ENCODE measurements at places on chromosomes 5 and 9. TPM values are rescaled to one million over a fixed set of nuclear protein-coding genes. Genes with fewer than 3 reads are reported as not detected.

The CATSPER3 gene
- 1.5 TPM for polyA plus RNA-seq

The NRG2 gene
- 1.3 TPM for polyA plus RNA-seq

The OR2V1 gene
- not detected for polyA plus RNA-seq

The PCDHA10 gene
- polyA plus RNA-seq = 0.35 TPM

The PPP3R2 gene
- 0.04 TPM for polyA plus RNA-seq

The MIER3 gene
- polyA plus RNA-seq = 39.9 TPM

The CHSY3 gene
- 5.1 TPM for polyA plus RNA-seq

The CCT5 gene
- 246 TPM for polyA plus RNA-seq

The IPO11 gene
- polyA plus RNA-seq = 42.6 TPM

The NCS1 gene
- 29.2 TPM for polyA plus RNA-seq

GRCh38 chr5:10518347-10518746, 45.5 kb upstream of the ANKRD33B start:
- no peak for DNase-seq

- no peak for DNase-seq
Observed at GRCh38 chr5:130074820-130075219, 170.6 kb downstream of the CHSY3 start.

GRCh38 chr5:65702036-65702435, 19.9 kb downstream of the SGTB start:
- DNase-seq = no peak

DNA sequence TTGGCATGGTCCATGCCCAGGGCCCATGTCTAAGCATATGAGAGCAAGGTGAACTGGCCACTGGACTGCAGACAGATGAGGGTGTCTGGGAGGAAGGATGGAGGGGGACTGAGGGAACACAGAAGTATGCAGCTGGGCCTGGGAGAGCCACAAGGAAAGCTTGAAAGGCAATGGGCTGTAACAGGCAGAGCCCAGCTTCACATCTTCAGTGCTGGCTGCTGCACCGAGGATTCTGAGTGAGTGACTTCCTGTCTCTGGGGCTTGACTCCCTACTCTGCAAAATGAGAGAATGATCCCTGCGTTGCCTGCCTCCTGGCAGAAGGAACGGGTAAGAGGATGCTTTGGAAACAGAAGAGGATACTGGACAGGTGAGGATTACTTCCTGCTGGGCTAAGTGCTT, 29.0 kb downstream of the COL15A1 start:
- no peak for DNase-seq

DNA sequence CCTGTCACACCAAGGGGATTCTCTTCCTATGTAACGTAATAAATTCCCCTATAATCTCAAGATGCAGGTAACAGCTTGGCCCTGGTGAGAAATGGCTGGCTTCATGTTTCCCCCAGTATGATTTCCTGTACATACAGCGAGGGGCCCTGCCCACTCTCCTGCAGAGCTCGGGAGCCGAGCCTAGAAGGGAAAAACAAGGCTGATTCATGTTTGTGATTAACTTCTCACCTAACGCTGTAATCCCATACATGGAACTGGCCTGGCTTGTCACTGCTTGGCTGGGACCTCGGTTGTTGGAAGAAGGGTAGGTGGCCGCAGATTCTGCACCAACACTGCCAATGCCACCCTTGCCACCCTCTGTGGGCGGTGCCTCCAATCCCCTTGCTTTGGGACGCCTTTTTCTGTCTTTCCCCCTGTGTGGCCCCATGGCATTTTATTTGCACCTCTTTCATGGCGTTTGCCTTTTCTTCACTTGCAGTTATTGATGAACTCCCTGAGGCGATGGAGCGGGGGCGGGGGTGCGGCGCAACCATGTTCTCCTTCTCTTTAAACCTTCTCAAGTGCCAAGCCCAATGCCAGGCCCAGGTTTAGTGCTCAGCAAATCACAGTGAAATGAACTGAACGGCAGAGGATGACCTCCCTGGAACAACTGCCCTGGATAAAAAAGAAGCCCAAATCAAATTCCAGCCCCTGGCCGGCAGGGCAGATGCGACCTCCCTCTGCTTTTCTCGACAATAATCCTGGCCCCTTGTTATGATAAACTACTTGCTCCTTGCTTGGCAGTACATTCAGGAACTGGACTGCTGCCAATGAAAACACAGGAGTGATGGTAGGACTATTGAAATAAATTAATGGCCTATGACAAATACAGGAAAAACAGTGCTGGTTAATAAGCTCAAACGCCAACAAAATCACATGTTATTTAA, 108.1 kb downstream of the TMEM174 start:
- DNase-seq = peak; percentile 84

- DNase-seq = no peak
Observed at GRCh38 chr5:71662381-71662780, 56.7 kb upstream of the CARTPT start.

DNA sequence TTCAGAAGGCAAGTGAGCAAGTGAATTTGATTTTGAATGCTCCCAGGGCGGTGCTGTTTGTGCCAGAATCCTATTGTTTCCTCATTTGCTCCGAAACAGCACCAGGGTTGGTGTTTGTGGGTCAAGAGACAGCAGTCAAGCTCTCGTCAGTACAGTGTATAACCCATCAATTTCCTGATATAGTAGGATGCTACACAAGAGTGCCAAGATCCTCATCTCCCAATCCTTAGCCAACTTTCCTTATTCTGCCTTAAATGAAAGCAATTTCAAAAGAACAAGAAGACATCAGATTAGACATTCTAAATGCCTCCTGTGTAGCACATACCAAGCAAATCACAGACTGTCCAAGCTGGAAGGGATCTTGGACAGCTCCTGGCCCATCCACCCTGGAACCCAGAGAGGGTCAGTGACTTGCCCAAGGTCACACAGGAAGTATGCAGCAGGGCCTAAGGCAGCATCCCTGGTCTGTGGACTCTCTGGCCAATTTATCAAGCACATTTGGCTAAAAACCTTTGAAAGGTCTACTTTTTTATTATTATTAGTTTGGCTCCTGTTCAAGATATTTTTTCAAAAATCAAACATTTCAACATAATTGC, 4.5 kb downstream of the WHRN start:
- DNase-seq = no peak

GRCh38 chr9:119272500-119273211, 96.6 kb downstream of the BRINP1 start:
- DNase-seq = no peak

DNA sequence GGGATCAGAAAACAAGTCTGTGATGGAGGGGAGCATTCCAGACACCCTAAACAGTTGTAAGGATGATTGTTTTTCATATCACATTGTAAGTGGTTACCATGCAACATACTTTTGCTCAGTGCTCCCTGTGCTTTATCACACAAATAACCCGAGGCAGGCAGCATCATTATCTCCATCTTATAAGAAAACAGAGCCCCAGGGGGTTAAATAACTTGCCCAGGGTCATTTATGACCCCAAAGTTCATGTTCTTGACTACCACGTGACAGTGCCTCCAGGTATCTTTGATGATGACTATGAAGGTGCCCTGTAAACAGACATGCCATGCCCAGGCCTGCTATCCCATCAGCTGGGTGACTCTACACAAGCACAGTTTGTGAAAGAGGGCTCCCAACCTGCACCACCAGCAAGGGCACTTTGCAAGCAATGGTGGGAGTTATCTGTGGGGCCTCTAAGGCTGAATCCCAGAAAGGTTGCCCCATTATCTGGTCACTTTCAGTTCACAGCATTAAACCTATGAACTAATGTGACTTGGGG, 9.5 kb downstream of the GNPDA1 start:
- no peak for DNase-seq

- no peak for DNase-seq
Observed at GRCh38 chr9:94269264-94269663, 10.2 kb downstream of the ZNF169 start.

- no peak for DNase-seq
Observed at GRCh38 chr5:84634256-84634655, 249.6 kb upstream of the EDIL3 start.
